H9 (cell line): ENCODE measurements at places on chromosomes 1 and 21. TPM values are rescaled to one million over a fixed set of nuclear protein-coding genes. Genes with fewer than 3 reads are reported as not detected.

Gene DNASE2B
- total RNA-seq, result not detected in 2 replicates

Gene UBL4B
- not detected in 2 replicates for total RNA-seq

Gene PPP2R5A
- total RNA-seq, result 22.0 and 22.2 TPM in 2 replicates

Gene TMEM79
- 2.1 and 2.6 TPM in 2 replicates for total RNA-seq

Gene HHAT
- total RNA-seq, result 0.48 and 0.83 TPM in 2 replicates

Gene OR2T2
- total RNA-seq, result not detected in 2 replicates

GRCh38 chr1:205813755-205814058, 709 bp upstream of the SLC41A1 start:
- no peaks in the 10 kb centered on the region for H3K27me3 ChIP-seq
- H3K27ac ChIP-seq, result no peak overlapping the region
- peak overlapping the region; percentile 92 for H3K4me3 ChIP-seq
- no peaks in the 10 kb centered on the region for H3K4me1 ChIP-seq
- H3K36me3 ChIP-seq, result peaks cover 22% of the 10 kb centered on the region

- H3K27ac ChIP-seq, result no peak overlapping the region
- H3K4me3 ChIP-seq, result no peak overlapping the region
- H3K27me3 ChIP-seq, result no peaks in the 10 kb centered on the region; the same call in 1 of the 2 replicates
- no peak for DNase-seq
Observed at GRCh38 chr1:230232371-230232771, 165.3 kb downstream of the GALNT2 start.

DNA sequence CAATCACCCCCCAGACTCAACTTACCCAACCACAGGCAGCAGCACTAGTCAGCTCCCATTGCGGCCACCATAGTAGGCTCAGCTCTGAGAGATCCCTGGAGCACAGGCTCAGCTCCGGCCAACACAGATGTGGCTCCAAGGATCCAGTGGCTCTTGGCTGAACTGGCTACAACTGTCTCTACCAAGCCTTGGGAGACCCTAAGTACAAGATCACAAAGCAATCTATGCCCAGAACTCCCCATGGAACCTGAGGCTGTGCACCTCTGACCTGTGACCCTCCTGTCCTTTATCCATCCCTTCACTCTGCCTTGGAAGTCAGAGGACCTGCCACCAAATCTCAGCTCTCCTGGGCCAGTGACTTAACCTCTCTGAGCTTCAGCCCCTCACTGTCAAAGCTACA, 61.8 kb upstream of the GJB5 start:
- H3K36me3 ChIP-seq, result no peaks in the 10 kb centered on the region
- no peak for DNase-seq
- no peaks in the 10 kb centered on the region for H3K4me1 ChIP-seq
- no peak overlapping the region for H3K27ac ChIP-seq

GRCh38 chr1:32099426-32099825, 8.4 kb upstream of the KPNA6 start:
- no peak overlapping the region; the same call in 2 of the 3 replicates for H3K4me3 ChIP-seq
- H3K27ac ChIP-seq, result no peak overlapping the region
- no peaks in the 10 kb centered on the region for H3K27me3 ChIP-seq
- peaks cover 32% of the 10 kb centered on the region for H3K36me3 ChIP-seq
- no peak for DNase-seq

- no peak overlapping the region for H3K27ac ChIP-seq
- peaks cover 3% of the 10 kb centered on the region for H3K36me3 ChIP-seq
- H3K4me1 ChIP-seq, result peaks cover 6% of the 10 kb centered on the region; the same call in 1 of the 2 replicates
- H3K4me3 ChIP-seq, result no peak overlapping the region; the same call in 2 of the 3 replicates
Observed at GRCh38 chr1:33635336-33636012, 163.0 kb downstream of the ZSCAN20 start.

- peak; percentile 38 for DNase-seq
- H3K4me3 ChIP-seq, result no peak overlapping the region
- no peaks in the 10 kb centered on the region for H3K27me3 ChIP-seq
- no peaks in the 10 kb centered on the region for H3K36me3 ChIP-seq
- H3K27ac ChIP-seq, result no peak overlapping the region
Observed at GRCh38 chr1:16717336-16718098, 22.8 kb upstream of the RNU1-4 start.

DNA sequence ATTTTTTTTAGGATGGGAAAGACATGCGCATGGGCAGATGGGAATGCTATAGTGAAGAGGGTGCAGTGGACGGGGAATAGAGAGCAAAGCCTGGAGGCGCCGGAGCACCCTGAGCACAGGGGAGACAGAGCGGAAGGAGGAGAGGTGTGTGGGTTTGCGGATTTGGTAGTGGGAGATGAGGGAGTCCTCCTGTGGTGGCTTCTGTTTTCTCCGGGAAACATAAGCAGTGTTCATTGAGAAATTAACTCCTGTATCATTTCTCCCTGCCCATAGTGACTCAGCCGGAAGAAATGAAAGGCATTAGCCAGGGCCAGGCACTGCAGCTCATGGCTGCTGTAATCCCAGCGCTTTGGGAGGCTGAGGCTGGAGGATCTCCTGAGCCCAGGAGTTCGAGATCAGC, 4.7 kb upstream of the PTPRF start:
- 0 out of 3 replicates have a peak, but pooled peaks cover 2% of the 10 kb centered on the region for H3K36me3 ChIP-seq
- DNase-seq, result no peak
- H3K4me3 ChIP-seq, result no peak overlapping the region
- H3K27me3 ChIP-seq, result no peaks in the 10 kb centered on the region; the same call in 1 of the 2 replicates
- H3K4me1 ChIP-seq, result no peaks in the 10 kb centered on the region

GRCh38 chr1:84773933-84774497, 83.8 kb upstream of the SSX2IP start:
- peaks cover 3% of the 10 kb centered on the region; the same call in 1 of the 3 replicates for H3K36me3 ChIP-seq
- H3K27me3 ChIP-seq, result no peaks in the 10 kb centered on the region
- no peak overlapping the region for H3K27ac ChIP-seq
- no peak for DNase-seq
- H3K4me1 ChIP-seq, result no peaks in the 10 kb centered on the region

DNA sequence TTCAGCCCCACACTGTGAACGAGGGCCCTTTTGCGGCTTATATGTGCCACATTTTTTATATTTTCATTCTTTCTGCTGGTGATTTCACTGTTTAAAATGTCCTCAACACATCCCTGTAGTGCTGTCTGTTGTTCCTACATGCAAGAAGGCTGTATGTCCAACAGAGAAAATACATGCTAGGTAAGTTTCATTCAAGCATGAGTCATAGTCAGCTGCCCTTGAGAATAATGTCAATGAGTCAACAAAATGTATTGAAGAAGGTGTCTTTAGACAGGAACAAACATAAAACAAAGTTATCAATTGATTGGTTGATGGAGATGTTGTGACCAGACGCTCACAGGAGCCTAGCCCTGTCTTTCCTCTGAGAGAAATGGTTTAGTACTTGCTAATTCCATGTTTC, 553.4 kb downstream of the PLPP3 start:
- H3K27me3 ChIP-seq, result no peaks in the 10 kb centered on the region
- no peak overlapping the region for H3K4me3 ChIP-seq

- peaks cover 3% of the 10 kb centered on the region; the same call in 1 of the 2 replicates for H3K4me1 ChIP-seq
- H3K27ac ChIP-seq, result no peak overlapping the region
- H3K27me3 ChIP-seq, result no peaks in the 10 kb centered on the region
- peaks cover 59% of the 10 kb centered on the region for H3K36me3 ChIP-seq
- no peak for DNase-seq
- H3K4me3 ChIP-seq, result no peak overlapping the region
Observed at GRCh38 chr1:66384258-66384921, 149.6 kb upstream of the SGIP1 start.

DNA sequence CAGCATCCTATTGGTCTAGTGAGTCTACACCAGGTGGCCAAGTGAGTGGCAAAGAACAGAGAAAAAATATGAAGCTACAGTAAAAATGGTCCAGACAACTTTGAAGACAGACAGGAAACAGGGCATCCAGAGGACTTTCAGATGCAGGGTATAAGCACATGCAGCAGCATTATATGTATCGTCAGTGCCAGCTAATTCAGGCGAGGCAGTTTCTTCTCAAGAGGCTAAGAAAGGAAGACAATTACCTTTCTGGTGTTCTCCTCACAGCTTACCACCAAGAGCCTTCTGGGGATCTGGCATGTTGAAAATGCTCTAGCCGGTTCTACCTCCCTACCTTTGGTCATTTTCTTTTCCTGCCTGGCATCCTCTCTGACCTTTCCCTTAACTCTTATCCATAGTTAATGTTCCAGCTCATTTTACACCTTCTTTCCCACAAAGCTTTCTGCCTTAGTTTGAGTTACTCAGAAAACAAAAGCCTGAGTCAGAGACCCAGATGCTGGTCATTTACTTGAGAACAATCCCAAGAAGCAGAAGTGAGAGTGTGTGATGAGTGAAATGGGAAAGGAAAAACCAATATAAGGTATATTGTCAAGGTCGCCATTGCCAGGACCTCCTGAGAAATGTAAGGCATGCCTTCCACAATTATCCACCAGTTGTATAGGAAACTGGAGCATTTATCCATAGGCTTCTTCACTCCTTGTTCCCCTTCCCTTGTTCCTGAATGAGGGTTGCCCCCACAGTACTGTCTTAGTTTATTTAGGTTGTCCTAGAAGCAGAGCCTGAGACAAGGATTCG, 444.1 kb downstream of the PLPP3 start:
- H3K4me1 ChIP-seq, result no peaks in the 10 kb centered on the region
- no peaks in the 10 kb centered on the region for H3K27me3 ChIP-seq
- no peak for DNase-seq
- H3K36me3 ChIP-seq, result no peaks in the 10 kb centered on the region
- no peak overlapping the region for H3K4me3 ChIP-seq

GRCh38 chr1:33328817-33329216, 7.9 kb upstream of the A3GALT2 start:
- H3K36me3 ChIP-seq, result peaks cover 7% of the 10 kb centered on the region; the same call in 2 of the 3 replicates
- no peak overlapping the region for H3K27ac ChIP-seq
- H3K4me1 ChIP-seq, result no peaks in the 10 kb centered on the region
- DNase-seq, result no peak
- H3K27me3 ChIP-seq, result no peaks in the 10 kb centered on the region
- no peak overlapping the region for H3K4me3 ChIP-seq

- H3K4me3 ChIP-seq, result peak overlapping the region; percentile 75
- H3K4me1 ChIP-seq, result peaks cover 7% of the 10 kb centered on the region; the same call in 1 of the 2 replicates
- DNase-seq, result no peak
- peaks cover 90% of the 10 kb centered on the region for H3K27me3 ChIP-seq
- no peak overlapping the region for H3K27ac ChIP-seq
Observed at GRCh38 chr1:156435545-156436140, 64.9 kb downstream of the MEF2D start.

- peaks cover 11% of the 10 kb centered on the region; the same call in 1 of the 2 replicates for H3K36me3 ChIP-seq
- no peak overlapping the region for H3K4me3 ChIP-seq
- H3K27me3 ChIP-seq, result no peaks in the 10 kb centered on the region
- no peak for DNase-seq
Observed at GRCh38 chr1:115275216-115275615, 62.8 kb downstream of the NGF start.

DNA sequence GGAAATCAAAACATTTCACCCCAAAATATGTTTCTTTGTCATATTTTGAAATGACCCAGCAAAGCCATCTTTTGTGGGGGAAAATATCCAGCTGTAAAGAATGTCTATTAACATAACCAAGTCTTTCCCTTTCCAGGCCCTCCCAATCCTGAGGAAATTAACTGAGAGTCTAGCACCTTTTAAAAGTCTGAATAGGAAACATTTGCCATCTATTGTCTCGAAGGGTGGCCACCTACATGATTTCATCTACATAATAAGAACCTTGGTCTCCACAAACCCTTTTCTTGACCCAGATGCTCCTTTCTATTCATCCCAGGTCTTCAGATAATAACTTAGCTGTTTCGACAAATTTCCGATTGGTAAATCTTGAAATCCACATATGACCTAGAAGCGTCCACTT, 5.4 kb upstream of the MT1HL1 start:
- H3K27me3 ChIP-seq, result no peaks in the 10 kb centered on the region
- H3K36me3 ChIP-seq, result peaks cover 4% of the 10 kb centered on the region; the same call in 1 of the 2 replicates
- peaks cover 6% of the 10 kb centered on the region; the same call in 1 of the 2 replicates for H3K4me1 ChIP-seq

DNA sequence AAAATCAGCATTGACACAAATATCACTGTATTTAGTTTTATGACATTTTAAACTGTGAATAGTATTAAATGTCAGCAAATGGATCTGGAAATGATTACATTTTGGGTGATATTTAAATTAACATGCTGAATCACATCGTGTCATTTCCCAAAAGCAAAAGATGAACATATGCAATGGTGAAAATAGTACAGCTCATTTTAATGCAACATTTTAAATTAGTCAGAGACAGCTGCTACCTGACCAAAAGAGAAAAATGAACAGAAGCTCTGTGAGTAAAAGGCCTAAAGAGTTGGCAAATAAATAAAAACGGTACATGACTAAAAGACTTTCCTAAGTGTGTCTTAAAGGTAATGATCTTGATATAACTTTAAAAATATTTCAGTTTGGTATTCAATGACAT, 86.0 kb upstream of the GNG4 start:
- H3K36me3 ChIP-seq, result no peaks in the 10 kb centered on the region
- no peak for DNase-seq
- no peak overlapping the region for H3K27ac ChIP-seq
- no peaks in the 10 kb centered on the region for H3K27me3 ChIP-seq
- H3K4me3 ChIP-seq, result no peak overlapping the region

GRCh38 chr1:41842993-41843755, 75.5 kb downstream of the HIVEP3 start:
- H3K27ac ChIP-seq, result no peak overlapping the region
- H3K36me3 ChIP-seq, result no peaks in the 10 kb centered on the region

DNA sequence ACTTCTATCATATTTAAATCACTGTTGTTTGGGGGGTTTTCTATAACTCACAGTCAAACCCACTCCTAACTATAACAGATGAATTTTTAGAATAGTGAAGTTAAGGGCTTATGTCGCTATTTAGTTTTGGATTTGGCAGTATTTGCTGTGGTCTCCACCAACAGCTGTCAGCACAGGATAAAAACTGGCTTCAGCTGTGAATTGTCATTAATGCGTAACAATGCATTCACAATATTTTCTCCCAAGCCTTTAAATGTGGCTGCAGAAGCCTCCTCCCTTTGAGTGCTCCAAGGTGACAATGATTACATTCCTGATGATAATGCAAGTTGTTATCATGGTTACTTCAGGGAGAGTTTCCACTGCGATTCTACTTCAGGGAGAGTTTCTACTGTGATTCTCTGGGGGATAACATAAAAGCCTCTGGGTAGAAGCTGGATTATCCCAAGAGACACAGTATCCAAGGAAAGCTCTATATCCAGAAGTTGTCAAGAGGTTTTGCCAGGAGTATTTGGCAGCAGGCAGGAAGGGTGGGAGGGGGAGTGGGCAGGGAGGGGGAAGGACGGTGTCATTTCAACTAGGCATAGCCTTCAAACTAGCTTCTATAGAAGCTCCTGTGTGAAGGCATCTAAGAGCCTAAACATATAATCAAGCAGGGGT, 14.9 kb upstream of the SMIM12 start:
- H3K27me3 ChIP-seq, result no peaks in the 10 kb centered on the region
- DNase-seq, result no peak
- H3K4me1 ChIP-seq, result no peaks in the 10 kb centered on the region
- no peak overlapping the region for H3K27ac ChIP-seq
- no peaks in the 10 kb centered on the region for H3K36me3 ChIP-seq
- no peak overlapping the region for H3K4me3 ChIP-seq

GRCh38 chr1:106223213-106223612, 833.3 kb upstream of the PRMT6 start:
- no peaks in the 10 kb centered on the region for H3K27me3 ChIP-seq
- H3K4me1 ChIP-seq, result no peaks in the 10 kb centered on the region
- H3K36me3 ChIP-seq, result no peaks in the 10 kb centered on the region
- no peak overlapping the region for H3K27ac ChIP-seq

GRCh38 chr1:112165375-112165774, 175.9 kb upstream of the KCND3 start:
- H3K4me3 ChIP-seq, result no peak overlapping the region
- DNase-seq, result no peak
- no peak overlapping the region for H3K27ac ChIP-seq
- peaks cover 7% of the 10 kb centered on the region for H3K36me3 ChIP-seq

GRCh38 chr1:76426606-76427005, 352.1 kb downstream of the ST6GALNAC3 start:
- no peaks in the 10 kb centered on the region for H3K27me3 ChIP-seq
- H3K4me1 ChIP-seq, result peaks cover 3% of the 10 kb centered on the region; the same call in 1 of the 2 replicates
- no peaks in the 10 kb centered on the region for H3K36me3 ChIP-seq
- DNase-seq, result no peak
